ENCODE measurements at places on chromosomes 11 and 22.

DNA sequence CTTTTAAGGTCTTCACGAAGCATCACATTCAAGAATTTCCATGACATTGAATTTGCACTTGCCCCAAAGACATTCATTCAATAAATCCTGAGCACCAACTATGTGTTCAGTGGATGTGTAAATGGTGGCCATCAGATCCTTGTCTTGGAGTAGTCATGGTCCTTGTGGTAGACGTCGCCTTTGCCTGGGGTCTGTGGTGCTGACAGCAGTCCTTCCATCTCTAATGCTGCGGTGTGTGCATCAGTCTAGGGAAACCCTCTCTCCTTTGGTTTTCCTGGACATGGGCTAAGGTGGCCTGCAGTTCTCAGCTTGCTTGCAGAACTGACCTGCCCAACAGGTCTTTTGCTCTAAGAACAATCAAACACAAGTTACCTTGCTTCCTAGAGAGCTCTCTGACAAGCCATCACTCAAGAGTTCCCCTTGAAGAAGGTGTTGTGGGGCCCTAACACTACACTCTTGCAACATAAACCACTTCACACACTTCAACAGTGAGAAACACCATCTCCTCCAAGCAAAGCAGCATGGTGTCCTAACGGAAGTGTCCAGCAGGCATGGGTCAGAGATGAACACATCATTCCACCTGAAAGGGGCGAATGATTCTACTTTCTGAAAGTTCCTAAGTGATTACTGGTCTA, 72.1 kb downstream of the BUD13 start:
- DNase-seq: no peak

- DNase-seq: no peak
Observed at GRCh38 chr11:61158691-61159381, 2.4 kb downstream of the VPS37C start.

- peak; percentile 40 for DNase-seq
Observed at GRCh38 chr11:34599406-34599945, 21.4 kb upstream of the EHF start.

GRCh38 chr11:69940246-69940610, 121.0 kb upstream of the FGF3 start:
- DNase-seq: no peak

GRCh38 chr11:19826606-19827005, 114.0 kb downstream of the NAV2 start:
- DNase-seq: no peak

DNA sequence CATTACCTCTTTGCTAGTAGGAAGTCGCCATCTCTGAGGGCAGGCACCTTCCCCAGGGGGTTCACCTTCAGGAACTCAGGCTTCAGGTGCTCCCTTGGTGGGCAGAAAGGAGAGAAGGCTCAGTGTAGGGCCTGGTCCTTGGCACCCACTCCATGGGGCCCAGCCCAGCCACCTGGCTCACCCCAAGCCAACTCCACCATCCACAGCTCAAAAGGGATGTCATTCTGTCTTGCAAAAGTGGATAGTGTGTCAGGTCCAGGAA, 2.7 kb upstream of the GSTT4 start:
- DNase-seq: no peak

DNA sequence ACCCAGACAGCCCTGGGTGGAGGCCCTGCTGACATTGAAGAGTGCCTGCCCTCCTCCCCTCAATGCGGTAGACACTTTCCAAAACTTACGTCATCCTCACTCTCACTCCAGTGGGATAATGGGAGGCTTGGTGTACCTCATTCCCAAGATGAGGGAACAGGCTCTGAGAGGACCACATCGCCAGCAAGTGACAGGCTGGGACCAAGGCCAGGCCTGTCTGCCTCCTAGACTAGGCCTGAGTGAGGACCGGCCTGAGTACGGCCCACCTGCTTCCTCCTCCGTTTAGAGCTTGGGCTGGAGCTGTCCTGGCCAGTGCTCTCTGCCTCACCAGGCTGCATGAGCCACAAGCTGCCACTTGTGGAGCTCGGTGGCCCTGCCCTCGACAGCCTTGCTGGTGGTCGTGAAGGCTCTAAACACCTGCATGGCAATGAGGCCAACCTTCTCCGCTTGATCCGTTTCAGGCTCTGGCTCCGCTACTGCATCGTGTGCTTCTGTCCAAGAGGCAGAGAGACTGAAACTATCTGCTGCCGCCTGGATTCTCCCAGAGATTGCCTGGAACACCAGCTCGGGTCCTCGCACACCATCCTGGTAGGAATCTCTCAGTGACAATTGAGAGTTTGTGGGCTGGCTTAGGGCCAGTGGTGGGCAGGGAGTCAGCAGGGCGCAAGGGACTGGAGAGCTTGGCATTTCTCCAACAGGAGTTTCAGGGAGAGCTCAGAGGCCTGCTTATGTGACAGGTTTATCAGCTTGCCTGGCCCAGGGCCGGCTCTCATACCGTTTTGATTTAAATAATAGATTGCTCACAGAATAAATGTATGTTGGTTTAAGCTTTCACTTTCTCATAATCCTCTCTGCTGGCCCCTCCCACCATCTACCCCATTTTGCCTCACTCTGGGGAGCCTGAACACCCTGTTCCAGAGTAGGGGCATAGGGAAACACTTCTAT, 9.4 kb downstream of the LRRC75B start:
- no peak for DNase-seq

DNA sequence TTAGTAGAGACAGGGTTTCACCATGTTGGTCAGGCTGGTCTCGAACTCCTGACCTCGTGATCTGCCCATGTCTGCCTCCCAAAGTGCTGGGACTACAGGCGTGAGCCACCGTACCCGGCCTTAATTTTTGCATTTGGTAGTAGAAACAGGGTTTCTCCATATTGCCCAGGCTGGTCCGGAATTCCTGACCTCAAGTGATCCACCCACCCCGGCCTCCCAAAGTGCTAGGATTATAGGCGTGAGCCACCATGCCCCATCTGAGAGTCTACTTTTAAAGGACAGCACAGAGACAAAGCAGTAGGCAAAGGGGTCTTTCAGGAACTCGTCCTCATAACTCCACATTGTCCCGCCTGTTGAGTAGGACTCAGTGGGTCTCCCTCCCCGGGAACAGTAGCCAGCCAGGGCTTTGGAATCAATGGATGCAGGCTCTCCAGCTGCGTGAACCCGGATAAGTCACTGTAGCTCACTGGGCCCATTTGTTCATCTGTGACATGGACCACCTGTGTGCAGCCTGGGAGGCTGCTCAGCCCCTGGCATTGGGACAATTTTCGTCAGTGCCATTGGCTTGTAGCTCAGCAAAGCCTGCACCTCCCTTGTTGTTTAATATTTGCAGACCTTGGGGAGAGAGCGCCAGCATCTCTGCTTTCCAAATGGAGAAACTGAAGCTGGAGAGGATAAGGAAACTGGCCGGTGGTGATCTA, 86.1 kb downstream of the ARHGAP8 start:
- no peak for DNase-seq

DNA sequence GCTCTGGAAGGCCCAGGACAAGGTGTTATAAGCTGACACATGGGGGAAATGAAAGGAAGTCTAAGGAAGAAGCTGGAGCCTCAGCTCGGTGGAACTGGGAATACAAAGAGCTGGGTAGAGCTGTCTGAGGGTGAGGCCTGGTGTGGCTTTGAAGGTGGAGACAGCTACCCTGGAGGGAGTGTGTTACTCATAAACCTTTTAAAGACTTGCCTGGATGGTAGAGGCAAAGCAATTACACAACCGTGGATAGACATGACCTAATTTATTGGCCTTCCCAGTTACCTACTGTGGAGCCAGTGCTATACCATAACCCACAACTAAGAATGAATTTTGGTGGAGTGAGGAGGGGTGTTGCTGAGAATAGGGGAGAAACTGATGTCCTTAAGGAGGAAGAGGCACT, 22.6 kb downstream of the EXPH5 start:
- no peak for DNase-seq

DNA sequence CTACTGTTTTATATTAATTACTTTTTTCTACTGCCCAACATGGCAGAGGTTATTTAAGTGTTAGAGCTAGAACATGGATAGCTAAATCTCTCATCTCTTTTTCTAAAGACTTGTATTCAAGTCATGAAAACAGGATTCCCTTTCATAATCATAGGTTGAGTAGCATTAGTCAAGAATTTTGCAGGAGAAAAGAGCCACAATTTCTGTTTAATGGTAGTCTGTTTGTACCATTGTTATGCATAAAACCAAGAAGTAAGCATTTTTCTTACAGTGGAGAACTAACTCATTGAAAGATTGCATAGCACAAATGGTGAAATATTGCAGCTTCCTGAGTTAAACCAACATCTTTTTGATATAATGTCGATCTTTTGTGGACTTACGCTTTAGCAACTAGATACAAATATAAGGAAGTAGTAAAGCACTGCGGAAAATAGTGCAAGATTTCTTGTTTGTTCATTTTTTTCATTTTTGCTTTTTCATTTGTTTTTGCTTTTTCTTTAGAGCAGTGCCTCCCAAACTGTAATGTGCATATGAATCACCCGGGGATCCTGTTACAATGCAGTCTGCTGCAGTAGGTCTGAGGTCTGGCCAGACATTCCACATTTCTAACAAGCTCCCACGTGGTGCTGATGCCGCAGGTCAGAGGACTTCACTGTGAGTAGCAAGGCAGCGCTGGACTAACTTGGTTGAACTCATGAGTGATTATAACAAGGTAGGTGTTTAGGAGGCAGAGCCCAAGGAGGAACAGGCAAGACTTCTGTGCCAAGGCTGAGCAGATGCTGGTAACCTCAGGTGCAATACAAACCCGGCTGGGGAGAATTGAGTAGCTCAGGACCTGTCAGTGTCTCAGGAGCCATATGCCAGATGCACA, 4.6 kb downstream of the ETS1 start:
- DNase-seq: peak; percentile 77

DNA sequence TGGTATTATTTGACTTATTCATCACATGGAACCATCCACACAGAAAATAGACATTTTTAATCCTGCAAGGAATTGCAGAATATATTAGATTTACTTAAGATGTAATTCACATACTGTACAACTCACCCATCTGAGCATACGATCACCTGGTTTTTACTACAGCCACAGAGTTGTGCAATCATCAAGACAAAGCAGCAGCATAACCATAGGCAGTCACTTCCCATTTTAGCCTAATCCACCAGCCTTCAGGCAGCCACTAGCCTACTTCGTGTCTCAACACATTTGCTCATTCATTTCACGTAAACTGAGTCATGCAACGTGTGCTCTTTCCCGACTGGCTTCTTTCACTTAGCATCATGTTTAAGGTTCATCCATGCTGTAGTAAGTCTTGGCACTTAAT, 23.0 kb downstream of the PIWIL3 start:
- DNase-seq: no peak

- DNase-seq: no peak
Observed at GRCh38 chr11:64000026-64000739, 13.9 kb downstream of the OTUB1 start.

DNA sequence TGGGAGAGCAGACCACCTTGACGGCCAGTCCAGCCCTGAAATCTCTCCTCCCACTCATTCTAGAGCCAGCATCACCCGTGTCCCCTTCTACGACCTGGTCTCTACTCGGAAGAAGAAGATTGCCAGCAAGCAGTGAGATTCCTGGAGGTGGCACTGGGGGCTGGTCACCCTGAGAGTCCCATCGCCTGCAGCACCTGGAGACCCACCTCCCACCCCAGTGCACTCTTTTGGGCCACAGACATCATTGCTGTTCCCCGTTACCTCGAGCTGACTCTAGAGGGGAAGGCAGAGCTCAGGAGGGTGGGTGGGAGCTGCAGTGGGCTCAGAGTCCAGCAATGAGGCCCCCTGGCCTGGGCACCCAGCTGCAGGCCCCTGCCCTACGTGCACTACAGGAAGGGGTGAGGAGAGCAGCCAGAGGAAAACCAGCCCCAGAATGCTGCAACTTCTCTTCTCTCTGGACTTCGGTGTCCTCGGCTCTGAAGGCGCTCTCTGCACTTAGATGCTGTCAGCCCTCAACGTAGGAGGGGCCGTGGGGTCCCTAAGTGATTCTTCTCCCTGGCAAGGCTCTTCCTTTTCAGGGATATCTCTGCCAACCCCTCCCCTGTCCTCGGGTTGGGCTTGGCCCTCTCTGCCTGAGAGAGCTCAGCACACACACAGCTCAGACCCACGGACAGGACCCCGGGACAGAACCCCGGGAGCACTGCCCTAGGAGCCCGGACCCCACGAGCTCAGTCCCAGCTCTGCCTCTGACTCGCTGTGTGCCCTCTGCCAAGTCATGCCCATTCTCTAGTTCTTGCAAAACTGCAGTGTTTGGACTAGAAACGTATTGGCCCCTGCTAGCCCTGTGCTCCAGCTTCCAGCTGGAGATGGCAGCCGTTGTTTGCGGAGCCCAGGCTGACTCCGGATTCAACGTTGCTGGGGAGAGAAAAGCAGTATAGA, 31.3 kb downstream of the CYTH4 start:
- DNase-seq: no peak

DNA sequence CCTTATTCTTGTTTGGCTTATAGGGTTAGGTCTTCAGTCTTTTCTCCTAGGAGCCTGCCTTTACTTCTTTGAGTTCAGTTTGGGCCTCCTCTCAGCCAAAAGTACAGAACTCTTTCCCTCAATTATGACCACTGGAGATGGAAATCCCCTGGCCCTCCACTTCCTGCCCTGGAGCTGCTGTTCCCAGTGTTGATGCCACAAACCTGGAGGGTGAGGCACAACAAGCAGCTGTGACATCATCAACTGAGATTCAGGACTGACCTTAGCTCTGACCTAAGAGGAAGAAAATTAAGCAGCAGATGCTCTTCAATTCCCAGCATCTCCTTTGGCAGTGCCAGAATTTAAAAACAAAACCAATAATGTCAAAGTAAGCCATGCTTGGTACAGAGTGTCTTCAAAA, 3.0 kb downstream of the ABTB2 start:
- no peak for DNase-seq

DNA sequence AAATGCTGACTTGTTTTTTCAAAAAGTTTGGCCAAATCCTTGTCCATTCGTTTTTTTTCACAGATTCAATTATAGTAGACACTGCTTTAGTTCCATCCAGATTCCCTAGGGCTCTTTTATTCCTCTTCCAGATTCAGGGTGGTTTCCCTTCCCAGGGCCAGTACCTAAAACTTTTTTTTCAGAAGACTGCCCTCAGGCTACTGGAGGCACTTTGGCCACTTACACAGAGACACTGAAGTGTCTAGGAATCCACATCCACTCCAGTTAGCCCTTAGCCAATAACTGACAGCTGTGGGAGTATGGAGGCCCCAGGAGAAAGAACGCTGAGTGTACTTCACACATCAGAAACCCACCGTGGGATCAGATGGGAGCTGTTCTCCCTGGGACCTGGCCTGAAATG, 77.3 kb downstream of the CCDC34 start:
- DNase-seq: no peak

- no peak for DNase-seq
Observed at GRCh38 chr11:76604081-76604625, 66.4 kb downstream of the LRRC32 start.

DNA sequence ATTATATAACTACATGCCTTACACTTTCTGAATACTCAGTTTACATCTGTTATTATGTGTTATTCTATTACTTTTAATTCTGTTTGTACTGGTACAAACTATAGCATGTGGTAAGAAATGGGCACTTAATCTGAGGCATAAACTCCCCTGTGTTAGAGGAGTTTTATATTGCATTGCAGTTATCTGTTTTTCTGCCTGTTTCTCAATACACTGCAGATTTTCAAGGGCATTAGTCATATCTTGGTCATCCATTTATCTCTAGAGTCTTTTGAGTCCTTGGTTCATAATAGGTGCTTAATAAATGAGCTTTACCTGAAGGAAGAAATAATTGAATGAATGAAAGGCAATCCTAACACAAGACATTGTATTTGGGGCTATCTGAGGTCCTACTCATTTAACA, 182.9 kb upstream of the CTSC start:
- no peak for DNase-seq

Data from HFF-Myc (cell line).